ENCODE measurements at places on chromosomes 4 and X.

DNA sequence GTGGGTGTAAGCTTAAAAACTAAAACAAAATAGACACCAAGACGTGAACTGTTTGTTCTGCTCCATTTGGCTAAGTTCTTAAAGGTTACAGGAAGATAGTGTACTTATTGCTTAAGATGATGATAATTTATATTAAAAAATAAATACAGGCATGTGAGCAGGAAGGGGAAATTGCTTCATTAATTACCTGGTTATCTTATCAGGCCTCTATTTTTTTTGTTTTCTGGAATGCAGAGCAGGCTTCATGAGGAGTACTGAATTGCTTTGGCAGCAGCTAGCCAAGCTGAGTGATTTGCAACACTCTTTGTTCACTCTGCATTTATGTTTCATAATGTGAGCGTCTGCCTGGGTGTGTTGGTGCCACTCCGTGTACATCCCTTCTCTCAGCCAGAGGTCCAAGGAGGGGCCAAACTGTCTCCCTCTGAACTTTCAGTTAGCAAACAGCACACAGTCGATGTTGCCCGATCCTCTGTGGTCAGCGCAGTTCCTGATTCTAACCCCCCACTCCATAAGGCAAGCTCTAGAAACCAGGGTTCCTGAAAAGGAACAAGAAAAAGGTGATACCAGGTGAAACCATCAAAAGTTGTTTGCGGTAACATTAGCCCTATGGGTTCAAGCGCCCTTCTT lies 348.2 kb downstream of the SPRY1 start:
- DNase-seq = no peak

DNA sequence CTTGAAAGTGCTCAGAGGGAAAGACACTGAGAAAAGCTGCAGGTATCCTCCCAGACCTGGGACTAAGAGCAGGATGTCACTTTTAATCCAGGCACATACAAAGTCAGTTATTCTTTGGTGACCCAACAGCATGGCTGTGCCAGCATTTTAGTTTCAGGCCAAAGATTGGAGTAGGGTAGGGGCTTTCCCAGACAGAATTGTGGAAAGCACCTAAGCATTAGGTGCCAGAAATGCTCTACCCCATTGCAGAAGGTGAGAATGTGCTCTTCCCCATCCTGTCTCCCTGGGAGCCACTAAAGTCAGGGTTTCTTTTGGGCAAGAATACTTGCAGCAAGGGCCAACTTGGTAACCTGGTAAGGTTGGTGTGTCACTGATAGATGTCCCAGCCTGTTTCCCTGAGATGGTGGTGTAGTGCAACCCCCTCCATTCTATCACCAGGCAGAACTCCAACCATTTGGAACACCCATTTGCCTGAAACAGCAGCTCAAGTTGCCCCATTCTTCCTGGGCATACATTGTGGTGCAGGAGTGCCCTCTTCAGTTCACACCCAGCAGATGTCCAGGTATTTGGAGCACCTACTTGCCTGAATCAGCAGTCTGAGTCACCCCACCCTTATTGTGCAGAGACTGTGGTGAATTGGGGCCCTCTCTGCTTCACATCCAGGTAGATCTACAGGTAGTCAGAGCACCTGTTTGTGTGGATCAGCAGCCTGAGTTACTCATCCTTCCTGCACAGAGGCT lies 183.5 kb downstream of the ZC4H2 start:
- no peak for DNase-seq

DNA sequence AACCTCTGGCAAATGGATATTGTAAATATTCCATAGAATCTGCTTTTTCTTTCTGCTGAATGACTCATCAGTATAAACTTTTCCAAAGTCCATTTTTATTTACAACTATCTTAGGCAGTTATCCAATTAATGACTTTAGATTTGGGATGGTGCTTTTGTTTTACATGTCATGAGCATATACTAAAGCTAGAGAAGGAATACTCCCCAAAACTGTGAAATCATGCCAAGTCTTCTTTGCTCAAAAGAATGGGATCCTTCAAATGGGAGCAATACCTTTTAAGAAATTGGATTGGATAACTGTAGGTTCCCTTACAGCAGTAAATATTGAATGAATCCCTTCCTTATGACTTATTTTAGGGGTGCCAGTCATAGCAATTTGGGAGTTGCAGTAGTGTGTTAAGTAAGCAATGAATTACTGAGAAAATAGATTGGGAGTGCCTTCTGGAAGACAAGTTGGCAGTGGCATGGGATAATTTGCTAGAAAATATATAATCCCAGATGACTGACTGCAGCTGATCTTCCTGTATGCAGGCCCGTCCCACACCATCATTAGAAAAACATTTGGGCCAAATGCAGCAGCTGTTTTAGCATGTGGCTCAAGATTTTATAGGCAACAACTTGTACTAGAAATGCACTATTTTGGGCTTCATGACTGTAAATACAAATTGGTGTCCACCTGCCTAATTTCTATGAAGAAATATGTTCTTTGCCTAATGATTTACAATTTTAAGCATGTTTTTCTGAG lies 2.8 kb downstream of the TMPRSS11D start:
- DNase-seq = no peak

- DNase-seq = no peak
Observed at GRCh38 chr4:48002267-48002666, 14.2 kb downstream of the CNGA1 start.

- DNase-seq = no peak
Observed at GRCh38 chr4:44791831-44792230, 65.5 kb upstream of the GNPDA2 start.
